Stimulated activated CD4-positive, alpha-beta T cell treated with anti-CD3 and anti-CD28 coated beads, Interleukin-15, amount 100 ng/mL, for 1 hour (primary cell): ENCODE measurements at places on chromosomes 3 and 15.

DNA sequence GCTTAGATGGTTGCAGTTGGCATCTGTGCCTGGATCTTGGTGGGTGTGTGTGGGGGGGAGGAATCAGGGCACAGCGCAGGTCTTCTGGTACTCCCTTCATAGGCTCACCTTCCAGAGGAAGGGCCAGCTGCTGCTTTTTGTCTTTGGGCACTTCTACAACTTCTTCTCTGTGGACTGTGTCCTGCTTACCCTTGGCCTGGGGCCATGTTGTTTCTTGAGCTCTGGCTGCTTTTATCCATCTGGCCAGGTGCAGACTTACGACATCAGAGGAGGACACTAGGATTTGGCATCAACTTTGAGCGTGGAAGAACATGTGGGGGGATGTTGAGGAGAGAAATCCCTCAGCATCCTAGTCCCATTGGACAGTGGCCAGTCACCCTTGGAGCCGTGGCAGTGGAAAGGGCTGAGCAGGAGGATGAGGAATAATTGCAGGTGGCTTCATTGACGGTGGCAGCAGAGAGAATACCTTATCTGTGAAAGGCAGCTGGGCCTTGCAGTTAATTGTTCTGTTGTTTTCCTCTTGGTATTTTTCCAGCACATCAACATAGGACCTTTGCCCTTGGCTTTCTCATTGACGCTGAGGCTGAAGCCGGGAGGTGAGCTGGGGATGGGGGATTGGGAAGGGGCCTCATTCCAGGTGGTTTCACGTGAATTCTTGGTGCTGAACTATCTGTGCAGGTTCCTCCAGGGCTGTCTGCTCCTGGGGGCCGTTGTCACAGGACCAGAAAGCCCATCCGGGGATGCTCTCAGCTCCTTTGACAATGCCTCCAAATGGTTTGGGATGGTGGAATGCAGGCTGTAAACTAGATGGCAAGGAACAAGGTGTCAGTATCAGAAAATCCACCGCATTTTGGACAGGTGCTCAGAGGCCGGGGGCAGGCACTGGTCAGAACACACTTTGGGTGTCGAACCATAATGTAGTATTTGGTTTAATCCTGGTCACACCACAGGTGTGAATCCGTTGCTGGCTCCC lies 9.7 kb downstream of the EPHB1 start:
- DNase-seq, result no peak

- no peak for DNase-seq
Observed at GRCh38 chr15:35427091-35427490, 118.9 kb downstream of the DPH6 start.

DNA sequence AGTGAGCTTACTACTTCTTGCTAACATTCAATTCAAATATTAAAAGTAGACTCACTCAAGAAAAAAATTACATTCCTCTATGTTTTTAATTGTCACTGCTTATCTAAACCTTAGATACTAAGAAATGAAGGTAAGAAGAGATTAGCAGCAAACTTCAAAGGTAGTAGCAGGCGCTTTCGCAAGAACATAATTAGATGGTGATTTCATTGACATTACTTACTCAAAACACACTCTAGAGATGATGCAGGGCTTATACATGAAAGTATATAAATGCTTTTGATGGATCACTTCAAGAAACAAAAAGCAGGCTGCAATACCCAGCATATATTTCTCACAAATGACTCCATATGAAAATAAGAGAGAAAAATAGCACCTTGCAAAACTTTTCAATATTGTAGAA lies 86.8 kb downstream of the FSIP1 start:
- DNase-seq, result no peak

DNA sequence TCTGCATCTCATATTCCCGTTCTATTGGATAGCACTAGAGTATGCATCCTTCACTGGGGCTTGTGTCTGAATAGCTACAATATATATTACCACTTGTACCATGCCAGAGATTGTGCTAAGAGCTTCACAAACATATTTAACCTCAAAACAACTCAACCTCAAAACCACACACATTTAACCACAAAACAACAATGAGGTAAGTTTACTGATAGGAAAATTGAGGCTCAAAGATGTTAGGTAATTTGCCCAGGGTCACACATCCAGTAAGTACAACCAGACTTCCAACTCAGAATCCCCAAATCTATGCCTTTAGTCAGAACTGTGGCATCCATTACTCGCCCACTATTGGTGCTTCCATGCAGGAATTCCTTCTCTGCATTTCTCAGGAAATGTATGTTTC lies 220.0 kb downstream of the FAM43A start:
- DNase-seq, result no peak

- no peak for DNase-seq
Observed at GRCh38 chr15:34327906-34328305, 9.7 kb downstream of the SLC12A6 start.

GRCh38 chr3:49652903-49653415 lies 21.2 kb upstream of the APEH start:
- no peak for DNase-seq

DNA sequence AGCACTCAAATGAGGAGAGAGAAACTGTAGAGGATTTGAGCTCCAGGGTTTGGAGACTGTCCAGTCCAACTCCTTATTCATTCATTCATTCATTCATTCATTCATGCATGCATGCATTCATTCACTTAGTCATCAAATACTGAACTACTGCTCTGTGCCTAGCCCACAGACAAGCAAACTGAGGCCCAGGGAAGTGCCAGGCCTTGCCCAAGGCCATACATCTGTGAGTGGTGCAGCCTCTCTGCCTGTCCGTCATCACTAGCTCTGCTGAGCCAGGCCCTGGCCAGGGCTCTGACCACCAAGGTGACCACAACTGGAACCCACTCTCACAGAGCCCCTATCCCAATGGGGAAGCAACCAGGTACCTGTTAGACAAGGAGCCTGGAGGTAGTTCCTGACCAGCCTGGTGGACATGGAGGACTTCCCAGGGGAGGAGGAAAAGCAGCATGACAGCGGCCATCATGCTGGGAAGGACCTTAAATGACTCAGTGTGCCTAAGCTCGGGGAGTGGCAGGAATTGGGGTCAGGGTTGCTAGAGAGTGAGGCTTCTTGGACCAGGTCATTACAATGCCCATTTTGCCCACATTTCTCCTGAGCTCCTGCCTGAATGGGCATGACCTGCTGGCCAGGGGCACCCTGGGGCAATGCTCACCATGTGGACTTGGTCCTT lies 27.5 kb upstream of the RPL29 start:
- DNase-seq, result no peak

DNA sequence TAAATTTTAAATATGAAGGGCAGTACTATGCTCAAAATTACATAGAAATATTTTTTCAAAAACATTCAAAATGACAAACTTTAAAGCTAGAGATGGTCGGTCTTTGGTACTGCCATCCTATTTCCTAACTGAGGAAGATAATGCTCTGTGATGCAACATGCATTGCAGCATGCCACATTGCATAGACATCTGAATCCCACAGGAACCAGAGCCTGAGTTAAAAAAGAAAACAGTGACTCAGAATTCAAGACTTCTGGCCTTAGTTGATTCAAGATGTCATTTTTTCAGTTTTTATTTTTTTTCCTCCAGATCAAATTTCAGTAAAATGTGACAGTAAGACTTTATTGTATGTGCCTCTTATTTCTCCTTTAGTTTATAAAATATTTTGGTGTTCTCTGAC lies 33.1 kb downstream of the TP63 start:
- no peak for DNase-seq

DNA sequence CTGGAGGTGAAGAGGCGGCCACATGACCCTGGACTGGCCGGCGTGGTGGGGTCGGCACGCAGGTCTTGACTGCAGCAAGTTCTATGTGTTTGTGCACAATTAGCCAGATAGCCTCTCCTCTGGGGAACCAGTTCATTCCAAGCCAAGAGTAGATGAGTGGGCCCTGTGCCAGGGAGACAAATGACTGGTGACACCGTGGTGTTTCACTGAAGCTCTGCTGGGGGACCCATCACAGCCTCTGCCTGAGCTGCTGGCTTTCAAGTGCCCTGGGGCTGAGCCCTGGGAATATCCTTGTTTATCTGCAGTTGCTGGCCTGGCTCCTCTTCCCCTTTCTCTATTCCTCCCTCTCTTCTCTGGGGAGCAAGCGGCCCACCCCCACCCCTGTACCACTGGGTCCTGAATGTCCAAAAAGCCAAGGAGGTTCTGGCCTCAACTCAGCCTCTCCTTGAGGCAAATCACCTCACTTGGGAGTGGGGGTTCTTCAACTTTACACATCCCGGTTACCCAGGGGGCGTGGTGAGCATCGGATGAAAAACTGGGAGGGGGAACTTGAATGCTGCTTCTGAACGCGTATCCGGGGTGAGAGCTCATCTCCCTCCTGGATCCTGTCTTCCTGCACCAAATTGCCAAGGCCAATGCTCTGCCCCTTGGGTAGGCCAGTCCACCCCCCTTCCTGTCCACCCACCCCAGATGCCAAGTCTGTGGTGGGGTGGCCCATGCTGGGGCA lies 199.6 kb upstream of the LYSMD4 start:
- no peak for DNase-seq

GRCh38 chr15:29636140-29636539 lies 186.1 kb downstream of the TJP1 start:
- no peak for DNase-seq

- no peak for DNase-seq
Observed at GRCh38 chr3:4950948-4951347, 28.3 kb upstream of the BHLHE40 start.

DNA sequence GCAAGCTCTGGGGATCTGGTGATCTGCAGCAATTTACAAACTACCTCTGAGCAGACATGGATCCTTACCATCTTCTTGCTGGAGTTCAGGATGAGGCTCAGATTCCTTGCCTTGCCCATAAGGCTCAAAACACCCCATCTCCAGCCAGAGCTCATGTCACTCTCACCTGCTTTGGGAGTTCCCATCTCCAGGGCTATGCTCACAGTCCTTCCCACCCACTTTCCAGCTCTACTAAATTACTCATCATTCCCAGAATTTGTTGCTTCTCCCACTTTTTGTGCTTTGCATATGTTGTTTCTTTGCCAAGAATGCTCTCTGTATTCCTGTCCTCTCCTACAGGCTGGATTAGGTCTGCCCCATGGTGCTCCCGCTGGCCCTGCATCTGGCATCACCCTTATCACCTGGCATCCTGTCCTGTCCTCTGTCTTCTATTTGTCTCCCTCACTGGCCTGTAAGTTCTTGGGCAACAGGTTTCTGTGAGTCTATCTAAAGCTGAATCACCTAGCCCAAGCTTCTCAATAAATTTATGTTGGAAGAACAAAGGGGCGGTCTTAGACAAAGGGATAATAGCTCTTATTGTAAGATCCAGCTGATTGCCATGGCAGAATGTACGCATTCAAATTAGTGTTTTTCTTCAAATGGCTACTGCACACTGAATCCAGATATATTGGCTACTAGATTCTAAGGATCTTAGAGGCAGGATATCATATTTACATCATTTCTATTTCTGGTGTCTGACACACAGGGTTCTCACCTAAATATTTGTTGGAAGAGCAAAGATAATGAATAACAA lies 179.2 kb downstream of the CLSTN2 start:
- no peak for DNase-seq

GRCh38 chr3:125440559-125440955 lies 65.4 kb upstream of the ZNF148 start:
- no peak for DNase-seq

DNA sequence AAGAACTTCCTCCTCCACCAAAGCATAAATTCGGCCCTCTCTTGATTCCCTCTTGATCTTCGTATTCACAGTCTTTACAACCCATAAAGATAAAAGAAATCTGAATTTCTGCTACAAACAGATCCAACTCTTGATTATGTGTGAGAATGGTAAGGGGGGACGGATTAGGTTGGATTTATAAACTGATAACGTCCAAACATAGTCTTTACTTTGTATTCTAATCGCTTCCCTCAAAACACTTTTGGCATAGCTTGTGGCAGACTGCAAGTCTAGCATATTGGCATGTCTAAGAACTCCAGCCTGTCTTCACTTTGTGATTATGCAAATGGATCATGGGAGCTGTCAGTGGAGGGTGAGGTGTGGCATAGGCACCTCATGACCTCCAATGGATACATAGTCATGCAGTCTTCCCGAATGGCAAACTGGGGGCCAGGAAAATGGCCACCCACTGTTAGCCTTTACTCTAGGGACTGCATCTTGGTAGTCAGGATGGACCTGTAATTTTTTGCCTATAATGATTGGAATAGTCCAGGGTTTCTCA lies 24.3 kb upstream of the GPR171 start:
- DNase-seq, result no peak

- DNase-seq, result no peak
Observed at GRCh38 chr3:173547070-173547469, 149.5 kb downstream of the NLGN1 start.

- peak; percentile 19 for DNase-seq
Observed at GRCh38 chr3:124928333-124929202, 6.0 kb downstream of the MUC13 start.
